ENCODE measurements at places on chromosomes 3 and 15. TPM values are rescaled to one million over a fixed set of nuclear protein-coding genes. Genes with fewer than 3 reads are reported as not detected.

Gene NPAP1
- total RNA-seq = 0.82 TPM

Gene ARHGEF26
- total RNA-seq = 12.0 TPM

Gene PFN2
- total RNA-seq = 198 TPM

Gene CORO2B
- total RNA-seq = 7.2 TPM

Gene MAP4
- 113 TPM for total RNA-seq

Gene C3orf52
- 8.2 TPM for total RNA-seq

Gene GOLGA6B
- 0.23 TPM for total RNA-seq

Gene WDR72
- 48.2 TPM for total RNA-seq

Gene SNX22
- total RNA-seq = 1.7 TPM

Gene ZNF197
- 27.3 TPM for total RNA-seq

Gene CPEB1
- total RNA-seq = 3.1 TPM

Gene ECE2
- not detected for total RNA-seq

Gene CTXND1
- total RNA-seq = 5.2 TPM

Gene LRRC31
- not detected for total RNA-seq

Gene BNC1
- total RNA-seq = 0.12 TPM

Gene MEX3B
- 16.7 TPM for total RNA-seq

Gene C3orf20
- 0.18 TPM for total RNA-seq

Gene TM6SF1
- 12.4 TPM for total RNA-seq

Gene IL17RD
- total RNA-seq = 45.2 TPM

Gene HRG
- 0.88 TPM for total RNA-seq

Gene ZBED2
- not detected for total RNA-seq

Gene PLCH1
- total RNA-seq = 8.1 TPM

Gene PP2D1
- not detected for total RNA-seq

Gene CCR3
- total RNA-seq = 0.47 TPM

Gene SNTN
- 0.12 TPM for total RNA-seq

Gene VILL
- total RNA-seq = 17.9 TPM

Gene MYL3
- 23.5 TPM for total RNA-seq

Gene FAM107A
- total RNA-seq = 4.3 TPM

Gene CISH
- total RNA-seq = 36.6 TPM

Gene GCHFR
- 26.7 TPM for total RNA-seq

Gene ROBO1
- total RNA-seq = 61.5 TPM

Gene RFTN1
- 61.6 TPM for total RNA-seq

Gene RTP3
- not detected for total RNA-seq

Gene RYR3
- total RNA-seq = 10.8 TPM

Gene CHP1
- 61.0 TPM for total RNA-seq

Gene SCAANT1
- total RNA-seq = not detected

Gene GOLGA8M
- 3.7 TPM for total RNA-seq

Gene SH2D7
- total RNA-seq = not detected

Gene ATP8B4
- 16.1 TPM for total RNA-seq

Gene ACOX2
- 38.3 TPM for total RNA-seq

Gene PODXL2
- total RNA-seq = 37.0 TPM

Gene CHST13
- total RNA-seq = 7.9 TPM

Gene CP
- total RNA-seq = 0.64 TPM

Data from metanephros (tissue), 2 donors.